T47D (cell line): ENCODE measurements at places on chromosomes 13 and 19.

DNA sequence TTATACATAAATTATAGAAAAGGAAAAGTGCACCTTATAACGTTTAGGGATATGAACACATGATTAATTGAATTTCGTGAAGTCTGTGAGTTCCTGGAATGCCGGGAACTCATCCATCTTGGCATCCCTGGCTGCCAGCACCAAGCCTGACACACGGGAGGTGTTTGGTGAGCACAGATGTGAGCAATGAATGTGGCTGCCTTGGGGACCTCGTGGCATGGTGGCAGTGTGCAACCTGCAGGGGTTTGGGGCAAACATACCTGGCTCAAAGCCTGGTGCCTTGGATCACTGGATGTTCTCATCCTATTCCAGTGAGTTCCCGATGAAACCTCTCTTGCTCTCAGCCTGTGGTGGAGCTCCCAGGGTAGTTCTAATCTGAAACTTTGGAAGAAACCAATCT lies 10.4 kb upstream of the MAP2K2 start:
- DNase-seq, result no peak

DNA sequence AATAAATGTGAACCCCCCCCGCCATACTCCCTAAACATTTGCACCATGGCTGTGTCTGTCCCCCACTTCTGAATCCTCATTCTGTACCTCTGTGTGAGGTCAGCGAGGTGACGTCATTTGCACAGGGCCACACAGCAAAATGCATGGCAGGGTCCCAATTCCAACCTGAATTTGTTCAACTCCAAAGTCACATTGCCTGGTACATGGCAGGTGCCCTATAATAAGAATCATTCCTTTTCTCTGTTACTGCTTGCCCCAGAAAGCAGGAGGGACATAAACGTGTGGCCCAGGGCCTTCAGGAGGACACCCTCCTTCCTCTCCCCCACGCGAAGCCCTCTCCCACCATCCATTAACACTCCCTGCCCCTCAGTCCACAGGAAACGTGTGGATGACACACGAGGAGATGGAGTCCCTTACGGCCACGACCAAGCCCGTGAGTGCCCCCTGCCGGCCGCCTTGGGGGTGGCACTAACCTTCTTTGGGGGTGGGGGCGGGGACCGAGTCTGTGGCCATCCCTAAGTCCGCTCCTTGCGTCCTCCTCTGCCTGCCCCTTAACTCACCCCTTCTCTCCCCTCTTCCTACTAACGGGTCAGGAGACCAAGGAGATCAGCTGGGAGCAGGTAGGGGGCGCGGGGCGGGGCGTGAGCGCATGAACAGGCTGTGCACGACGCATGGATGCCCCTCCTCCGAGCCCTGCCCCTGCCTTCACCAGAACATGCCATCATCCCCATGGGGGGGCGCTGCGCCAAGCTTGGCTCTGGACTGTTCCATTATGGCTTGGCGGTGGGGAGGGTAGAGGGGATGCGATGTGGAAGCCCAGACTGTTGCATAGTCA lies 9.4 kb downstream of the HRC start:
- DNase-seq, result peak; percentile 51

- no peak for DNase-seq
Measured at GRCh38 chr19:54253331-54254194, 3.5 kb downstream of the LILRB5 start.

GRCh38 chr19:28349604-28350003 lies 863.3 kb downstream of the UQCRFS1 start:
- no peak for DNase-seq

- no peak for DNase-seq
Measured at GRCh38 chr13:93108111-93108601, 118.5 kb upstream of the GPC6 start.

DNA sequence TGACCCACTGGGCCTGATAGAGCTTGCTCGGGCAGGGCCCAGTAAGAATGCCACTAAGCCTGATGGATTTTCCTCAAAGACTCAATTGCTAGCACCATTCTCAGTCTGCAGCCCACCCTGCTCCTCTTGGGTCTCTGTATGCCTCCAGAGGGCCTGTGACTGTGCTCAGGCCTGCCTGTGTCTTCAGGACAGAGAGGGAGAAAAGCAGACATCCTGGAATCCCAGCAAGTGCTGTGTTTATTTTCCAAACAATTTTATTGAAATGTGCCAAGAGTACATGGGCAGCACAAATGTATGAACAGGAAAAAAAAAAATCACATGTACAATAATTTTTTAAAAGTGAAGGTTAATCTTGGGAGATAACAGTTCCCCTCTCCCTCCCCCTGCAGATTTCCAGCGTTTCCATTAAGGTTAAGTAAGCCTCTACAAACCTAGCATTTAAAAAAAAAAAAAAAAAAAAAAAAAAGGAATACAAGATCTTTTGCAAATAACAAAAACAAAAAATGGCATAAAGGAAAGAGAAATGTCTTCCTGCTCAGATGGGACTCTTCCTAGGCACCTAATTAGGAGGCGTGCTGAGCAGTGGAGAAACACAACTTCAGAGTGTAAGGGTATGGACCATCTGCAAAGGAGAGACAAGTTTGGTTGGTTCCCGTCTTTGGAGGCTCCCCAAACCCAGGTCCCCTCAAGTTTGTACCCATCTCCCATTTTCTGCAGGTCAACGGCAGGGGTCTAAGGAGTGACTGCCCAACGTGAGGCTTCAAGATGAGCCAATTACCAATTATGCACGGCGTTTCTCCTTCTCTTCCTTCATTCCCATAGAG lies 4.8 kb upstream of the ECH1 start:
- no peak for DNase-seq

GRCh38 chr19:1214862-1215731 lies 9.5 kb downstream of the STK11 start:
- DNase-seq, result no peak

DNA sequence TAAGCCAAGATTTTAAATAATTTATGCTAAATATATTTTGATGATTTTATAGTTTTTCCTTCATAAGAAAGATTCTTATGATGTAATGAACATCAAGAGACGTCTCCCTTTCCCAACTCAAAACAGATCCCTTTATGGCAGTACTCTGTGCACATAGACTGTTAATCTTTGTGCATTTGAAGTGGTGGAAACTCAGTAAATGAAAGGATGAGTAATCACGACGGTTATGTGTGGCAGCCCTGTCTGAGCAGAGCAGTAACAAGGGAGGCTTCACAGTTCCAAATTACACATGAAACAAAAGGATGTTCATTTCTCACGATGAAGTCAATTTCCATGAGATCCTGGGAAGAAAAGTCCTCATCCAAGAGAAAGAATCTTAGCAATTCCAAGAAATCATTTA lies 498.1 kb downstream of the KLF5 start:
- no peak for DNase-seq

DNA sequence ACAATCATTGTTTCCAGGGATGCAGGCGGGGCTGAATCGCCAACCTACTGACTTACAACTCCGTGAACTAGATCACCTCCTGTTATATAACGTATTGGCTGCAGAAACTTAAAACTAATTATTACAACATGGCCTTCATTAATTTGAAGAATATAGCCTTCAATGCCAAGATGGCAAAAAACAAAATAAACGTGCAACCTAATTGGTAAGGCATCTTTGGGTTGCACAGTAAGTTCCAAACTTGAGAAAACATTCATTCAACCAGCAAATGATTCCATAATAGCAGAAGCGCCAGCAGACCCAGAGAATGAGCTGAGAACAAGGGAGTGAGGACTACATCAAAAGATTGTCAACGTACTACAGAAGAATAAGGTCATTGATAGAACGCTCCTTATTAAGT lies 39.8 kb downstream of the DACH1 start:
- DNase-seq, result no peak

GRCh38 chr19:3868770-3869456 lies at the start of gene ZFR2:
Gene ZFR2 (minus strand): TSS chr19:3869038. CDS start chr19:3869017, 21 bp downstream.
- DNase-seq, result no peak

DNA sequence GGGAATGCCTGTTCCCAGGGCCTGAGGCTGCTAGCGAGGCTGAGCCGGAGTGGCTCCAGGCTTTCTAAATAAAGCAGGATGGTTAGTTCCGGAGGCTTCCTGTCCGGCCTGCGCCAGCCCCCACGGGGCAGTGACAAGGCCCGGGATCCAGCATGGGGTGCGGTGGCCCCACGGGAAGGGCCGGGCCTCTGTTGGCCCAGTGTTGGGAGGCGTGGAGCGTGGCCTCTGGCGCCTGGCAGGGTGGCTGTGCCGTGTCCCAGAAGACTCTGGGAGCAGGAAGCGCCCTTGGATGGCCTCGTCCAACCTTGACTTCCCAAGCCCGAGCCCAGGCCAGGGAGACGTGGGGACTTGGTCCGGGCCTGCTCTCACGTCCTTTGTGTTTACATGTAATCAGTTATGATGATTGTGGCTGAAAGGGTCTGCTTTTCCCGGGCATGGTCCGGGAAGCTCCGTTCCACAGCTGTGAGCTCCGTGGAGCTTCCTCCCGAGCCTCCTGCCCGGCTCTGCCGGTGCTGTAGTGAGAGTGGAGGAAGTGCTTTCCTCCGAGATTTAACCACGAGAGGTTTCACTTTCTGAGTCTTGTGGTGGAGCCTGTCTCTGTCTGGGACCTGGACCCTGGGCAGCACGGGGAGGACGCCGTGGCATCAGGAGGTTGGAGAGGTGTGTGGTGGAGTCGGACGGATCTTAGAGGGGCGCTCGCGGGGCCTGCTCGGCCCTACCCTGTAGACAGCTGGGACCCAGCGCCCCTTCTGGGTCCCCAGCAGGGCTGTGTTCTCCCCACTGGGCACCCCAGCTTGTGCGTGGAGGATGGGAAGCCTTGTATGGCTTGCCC lies 4.6 kb downstream of the GNA11 start:
- DNase-seq, result no peak

DNA sequence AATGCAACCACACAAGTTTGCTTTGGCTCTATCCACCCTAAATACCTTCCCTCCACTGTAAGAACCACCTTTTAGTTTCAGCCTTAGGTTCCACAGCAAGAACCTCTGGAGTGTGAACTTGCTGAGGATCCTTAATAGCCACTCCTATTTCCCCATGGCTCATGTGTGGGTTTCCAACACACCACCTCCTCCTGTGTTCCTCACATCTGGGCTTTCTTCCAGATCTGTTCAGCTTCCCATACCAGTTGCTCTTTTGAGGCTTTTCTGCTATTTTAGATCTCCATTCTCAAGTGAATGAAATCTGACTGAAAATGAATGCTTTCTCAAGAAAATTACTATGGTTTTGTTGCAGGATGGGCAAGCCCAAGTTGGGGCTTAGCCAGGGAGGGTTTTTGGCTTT lies 104.8 kb upstream of the MIR17HG start:
- no peak for DNase-seq
